Right lobe of liver (tissue), 6 donors: ENCODE measurements at places on chromosomes 1 and 21. TPM values are rescaled to one million over a fixed set of nuclear protein-coding genes. Genes with fewer than 3 reads are reported as not detected.

DNA sequence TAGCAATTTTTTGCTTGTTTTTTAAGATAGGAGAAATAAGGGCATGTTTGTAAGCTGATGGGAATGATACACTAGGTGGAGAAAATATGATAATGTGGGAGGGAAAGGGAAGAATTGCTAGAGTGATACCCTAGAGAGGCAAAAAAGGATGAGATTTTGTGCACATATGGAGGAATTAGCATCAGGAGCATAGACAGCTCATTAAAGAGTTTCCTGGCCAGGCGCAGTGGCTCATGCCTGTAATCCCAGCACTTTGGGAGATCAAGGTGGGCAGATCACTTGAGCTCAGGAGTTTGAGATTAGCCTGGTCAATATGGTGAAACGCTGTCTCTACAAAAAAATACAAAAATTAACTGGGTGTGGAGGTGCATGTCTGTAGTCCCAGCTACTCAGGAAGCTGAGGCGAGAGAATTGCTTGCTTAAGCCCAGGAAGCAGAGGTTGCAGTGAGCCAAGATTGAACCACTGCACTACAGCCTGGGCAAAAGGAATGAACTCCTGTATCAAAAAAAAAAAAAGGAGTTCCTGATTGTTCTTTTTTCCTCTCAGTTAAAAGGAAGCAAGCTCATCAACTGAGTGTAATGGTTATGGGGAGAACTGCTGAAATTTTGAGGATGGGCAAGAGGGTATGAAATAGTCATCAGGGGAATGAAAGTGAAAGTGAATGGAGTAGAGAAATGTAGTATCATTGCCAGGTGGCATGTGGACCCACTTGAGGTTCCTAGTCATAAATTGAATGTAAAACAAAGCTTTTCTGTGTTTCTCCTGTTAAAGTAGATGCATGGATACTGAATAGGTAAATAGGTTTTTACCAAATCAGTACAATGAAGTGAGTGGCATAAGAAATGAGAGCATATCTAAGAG, 35.5 kb downstream of the SH3GLB1 start:
- H3K27me3 ChIP-seq: no peaks in the 10 kb centered on the region
- no peak overlapping the region for H3K4me3 ChIP-seq
- no peak for DNase-seq
- H3K27ac ChIP-seq: no peak overlapping the region

GRCh38 chr1:154961207-154962155, at the start of gene PYGO2:
PYGO2 (minus strand) TSS chr1:154961782; CDS start chr1:154961576, 206 bp downstream.
- DNase-seq: peak; percentile 89
- H3K27ac ChIP-seq: peak within 1 kb of the TSS; percentile 100
- H3K4me1 ChIP-seq: no peaks in the 10 kb centered on the region
- no peaks in the 10 kb centered on the region for H3K27me3 ChIP-seq

DNA sequence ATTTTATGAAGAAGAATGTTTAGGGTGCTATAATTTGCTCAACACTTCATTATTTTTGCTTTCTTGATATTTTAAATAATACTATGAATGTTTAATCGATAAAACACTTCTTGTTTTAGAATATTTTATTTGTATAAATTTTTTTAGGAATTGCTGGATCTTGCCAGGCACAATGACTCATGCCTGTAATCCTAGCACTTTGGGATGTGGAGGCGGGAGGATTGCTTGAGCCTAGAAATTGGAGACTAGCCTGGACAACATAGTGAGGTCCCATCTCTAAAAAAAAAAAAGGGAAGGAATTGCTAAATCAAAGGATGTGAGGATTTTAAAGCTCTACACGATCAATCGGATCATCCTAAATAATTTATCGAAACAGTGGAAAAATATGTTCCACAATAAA, 17.6 kb downstream of the RNF11 start:
- H3K27me3 ChIP-seq: no peaks in the 10 kb centered on the region
- no peaks in the 10 kb centered on the region for H3K36me3 ChIP-seq
- no peak for DNase-seq
- no peak overlapping the region for H3K27ac ChIP-seq

- no peaks in the 10 kb centered on the region for H3K27me3 ChIP-seq
- H3K36me3 ChIP-seq: no peaks in the 10 kb centered on the region
- no peak overlapping the region for H3K4me3 ChIP-seq
- DNase-seq: no peak
Observed at GRCh38 chr1:98404866-98405265, 256.7 kb upstream of the SNX7 start.

DNA sequence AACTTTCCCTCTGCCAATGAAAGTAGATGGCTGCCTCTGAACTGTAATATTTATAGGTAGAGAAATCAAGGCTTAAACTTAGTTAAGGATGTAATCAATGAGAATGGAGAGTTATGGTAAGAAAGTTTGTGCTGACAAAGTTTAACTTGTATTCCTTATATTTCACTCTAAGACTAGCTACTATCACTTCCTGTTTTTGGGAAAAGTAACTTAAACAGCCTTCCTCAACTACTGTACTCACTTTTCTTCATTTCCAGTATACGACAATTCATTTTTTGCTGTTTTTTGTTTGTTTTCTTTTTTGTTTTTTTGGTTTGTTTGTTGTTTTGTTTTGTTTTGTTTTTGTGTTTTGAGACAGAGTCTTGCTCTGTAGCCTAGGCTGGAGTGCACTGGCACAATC, 3.7 kb downstream of the RGS18 start:
- H3K4me1 ChIP-seq: no peaks in the 10 kb centered on the region
- DNase-seq: no peak
- no peak overlapping the region for H3K4me3 ChIP-seq
- H3K27me3 ChIP-seq: no peaks in the 10 kb centered on the region
- H3K36me3 ChIP-seq: no peaks in the 10 kb centered on the region

DNA sequence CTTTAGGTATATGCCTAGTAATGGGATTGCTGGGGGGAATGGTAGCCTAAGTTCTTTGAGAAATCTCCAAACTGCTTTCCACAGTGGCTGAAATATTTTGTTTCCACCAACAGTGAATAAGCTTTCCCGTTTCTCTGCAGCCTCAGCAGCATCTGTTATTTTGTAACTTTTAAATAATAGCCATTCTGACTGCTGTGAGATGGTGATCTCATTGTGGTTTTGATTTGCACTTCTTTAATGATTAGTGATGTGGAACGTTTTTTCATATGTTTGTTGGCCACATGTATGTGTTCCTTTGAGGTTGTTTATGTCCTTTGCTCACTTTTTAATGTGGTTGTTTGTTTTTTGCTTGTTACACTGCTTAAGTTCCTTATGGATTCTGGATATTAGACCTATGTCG, 237.4 kb downstream of the CENPF start:
- no peak overlapping the region for H3K4me3 ChIP-seq
- DNase-seq: no peak
- H3K27me3 ChIP-seq: no peaks in the 10 kb centered on the region
- H3K4me1 ChIP-seq: no peaks in the 10 kb centered on the region
- no peak overlapping the region for H3K27ac ChIP-seq
- no peaks in the 10 kb centered on the region for H3K36me3 ChIP-seq

GRCh38 chr1:74548961-74549750, 36.7 kb upstream of the LRRC53 start:
- no peak for DNase-seq
- no peak overlapping the region for H3K4me3 ChIP-seq
- no peaks in the 10 kb centered on the region for H3K36me3 ChIP-seq
- no peaks in the 10 kb centered on the region for H3K4me1 ChIP-seq
- no peaks in the 10 kb centered on the region for H3K27me3 ChIP-seq
- H3K27ac ChIP-seq: no peak overlapping the region

DNA sequence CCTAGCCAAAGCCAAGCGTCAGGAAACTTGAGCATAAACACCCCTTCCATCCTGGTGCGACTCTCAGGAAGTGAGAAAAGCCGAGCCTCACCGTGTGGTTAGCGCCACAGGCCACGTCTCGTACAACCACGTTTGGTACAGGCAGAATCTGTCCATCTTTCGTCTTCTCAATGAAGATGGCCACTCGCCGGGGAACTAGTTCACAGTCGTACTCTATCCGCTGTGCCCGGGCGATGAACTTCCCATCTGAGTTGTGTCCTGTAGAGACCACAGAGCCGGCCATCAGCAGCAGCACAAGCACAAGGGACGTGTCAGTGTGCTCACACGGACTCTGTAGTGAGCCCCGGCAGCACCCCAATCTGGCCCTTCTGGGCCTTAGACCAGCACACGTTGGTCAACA, 23.1 kb downstream of the RCC2 start:
- no peak for DNase-seq
- H3K4me1 ChIP-seq: no peaks in the 10 kb centered on the region
- H3K27ac ChIP-seq: no peak overlapping the region
- H3K27me3 ChIP-seq: no peaks in the 10 kb centered on the region

GRCh38 chr1:151809985-151810556, 4.9 kb upstream of the LINGO4 start:
- H3K36me3 ChIP-seq: peaks cover 32% of the 10 kb centered on the region
- H3K27me3 ChIP-seq: no peaks in the 10 kb centered on the region
- no peak overlapping the region for H3K4me3 ChIP-seq
- no peak overlapping the region for H3K27ac ChIP-seq
- H3K4me1 ChIP-seq: no peaks in the 10 kb centered on the region

GRCh38 chr1:93620172-93620840, 61.3 kb downstream of the BCAR3 start:
- no peak overlapping the region for H3K4me3 ChIP-seq
- no peak overlapping the region for H3K27ac ChIP-seq
- peaks cover 49% of the 10 kb centered on the region for H3K4me1 ChIP-seq

- H3K36me3 ChIP-seq: no peaks in the 10 kb centered on the region
- H3K4me1 ChIP-seq: no peaks in the 10 kb centered on the region
- DNase-seq: no peak
- H3K4me3 ChIP-seq: no peak overlapping the region
Observed at GRCh38 chr1:216330262-216330661, 93.0 kb downstream of the USH2A start.

The FCER1G gene
- total RNA-seq: 30.5 TPM

The TMEM81 gene
- total RNA-seq: 2.2 TPM

The FMO4 gene
- total RNA-seq: 17.8 TPM

The MAP3K21 gene
- 3.2 TPM for total RNA-seq
